ENCODE measurements at places on chromosomes 13 and 19.

- DNase-seq: no peak
Observed at GRCh38 chr13:96999091-96999490, 4.8 kb upstream of the OXGR1 start.

GRCh38 chr13:106373304-106373988 lies 162.0 kb downstream of the EFNB2 start:
- DNase-seq: peak; percentile 68

GRCh38 chr13:19927117-19927748 lies 31.3 kb upstream of the ZMYM2 start:
- DNase-seq: peak; percentile 57

DNA sequence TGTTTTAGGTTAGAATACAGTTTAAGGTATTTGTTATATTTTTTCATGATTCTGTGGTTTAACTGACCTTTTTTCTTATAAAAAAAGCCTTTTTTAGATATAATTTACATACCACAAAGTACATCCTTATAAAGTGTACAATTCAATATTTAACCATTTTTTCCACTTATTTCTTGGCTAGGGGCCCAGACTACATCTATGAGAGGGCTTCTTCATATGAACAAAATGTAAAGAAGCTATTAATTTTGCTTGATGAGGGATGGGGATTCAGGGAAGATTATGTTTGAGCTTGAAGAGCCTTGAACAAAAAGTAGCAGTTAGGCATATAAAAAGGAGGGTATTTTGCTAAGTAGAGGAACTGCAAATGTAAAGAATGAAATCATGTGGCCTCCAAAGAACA lies 2.2 kb downstream of the CCDC122 start:
- DNase-seq: no peak

GRCh38 chr19:20182222-20182785 lies 15.3 kb downstream of the ZNF486 start:
- DNase-seq: no peak

GRCh38 chr19:32910874-32911273 lies 41.3 kb upstream of the SLC7A9 start:
- DNase-seq: no peak

DNA sequence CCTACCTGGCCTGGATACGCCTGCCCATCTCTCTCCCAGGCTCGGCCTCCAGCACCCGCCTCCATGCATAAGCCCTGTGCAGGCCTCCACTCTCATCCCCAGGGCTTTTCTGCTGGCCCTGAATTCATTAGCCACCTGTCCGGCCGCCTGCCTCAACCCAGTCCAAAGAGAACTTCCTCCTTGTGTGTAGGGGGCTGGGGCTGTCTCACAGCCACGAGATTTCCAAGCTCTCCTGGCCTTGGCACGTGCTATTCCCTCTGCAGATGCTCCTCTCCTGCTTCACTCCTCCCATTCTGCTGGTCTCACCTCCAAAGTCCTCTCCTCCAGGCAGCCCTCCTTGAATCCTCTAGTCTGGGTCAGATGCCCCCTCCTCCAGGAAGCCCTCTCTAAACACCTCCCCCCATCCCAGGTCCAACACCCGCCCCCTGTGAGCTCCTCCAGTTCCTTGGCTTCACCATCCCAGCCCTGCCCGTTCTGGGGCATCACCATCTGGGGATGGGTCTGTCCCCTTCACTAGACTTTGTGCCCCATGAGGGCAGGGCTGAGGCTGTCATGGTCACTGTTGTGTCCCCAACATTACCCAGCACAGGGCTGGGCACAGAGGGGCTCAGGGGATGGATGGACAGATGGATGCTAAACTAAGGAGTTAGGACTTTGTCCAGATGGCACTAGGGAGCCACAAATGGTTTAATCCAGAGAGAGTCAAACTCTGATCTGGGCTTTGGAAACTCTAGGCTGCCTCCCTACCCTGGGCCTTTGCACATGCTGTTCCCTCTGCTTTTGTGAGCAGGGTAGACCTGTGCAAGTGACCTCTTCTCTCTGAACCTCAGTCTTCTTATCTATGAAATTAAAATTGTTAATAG lies 14.8 kb downstream of the MEIS3 start:
- peak; percentile 30 for DNase-seq

- no peak for DNase-seq
Observed at GRCh38 chr19:33404506-33405253, 31.2 kb downstream of the CEBPG start.

GRCh38 chr19:27795369-27795768 lies 1417.6 kb downstream of the UQCRFS1 start:
- DNase-seq: no peak

GRCh38 chr19:2210987-2211740 lies 25.0 kb downstream of the PLEKHJ1 start:
- no peak for DNase-seq

- DNase-seq: no peak
Observed at GRCh38 chr19:52646571-52647217, 8.5 kb upstream of the ZNF83 start.

GRCh38 chr13:43077461-43077860 lies 54.1 kb downstream of the DNAJC15 start:
- no peak for DNase-seq

- DNase-seq: no peak
Observed at GRCh38 chr13:30923418-30923817, 9.0 kb upstream of the TEX26 start.

GRCh38 chr19:53865918-53866864 lies 1.5 kb upstream of the MYADM start:
- no peak for DNase-seq

DNA sequence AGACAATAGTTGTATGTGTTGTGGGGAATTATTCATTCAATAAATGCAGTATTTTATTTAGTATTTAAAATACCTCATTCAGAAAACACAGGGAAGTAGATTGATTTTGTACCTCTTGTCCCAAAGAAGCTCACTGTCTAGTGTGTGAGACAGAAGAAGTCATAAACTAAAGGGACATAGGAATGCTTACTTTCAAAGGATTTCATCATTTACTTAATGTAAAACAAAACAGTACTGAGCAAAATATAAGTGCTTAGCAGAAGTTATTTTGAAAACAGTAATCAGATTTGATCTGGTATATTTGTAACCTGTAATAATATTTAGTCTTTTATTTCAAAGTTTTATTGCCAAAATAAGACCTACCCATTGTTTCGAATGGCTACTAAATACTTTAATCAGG lies 117.9 kb downstream of the TDRD3 start:
- DNase-seq: no peak

DNA sequence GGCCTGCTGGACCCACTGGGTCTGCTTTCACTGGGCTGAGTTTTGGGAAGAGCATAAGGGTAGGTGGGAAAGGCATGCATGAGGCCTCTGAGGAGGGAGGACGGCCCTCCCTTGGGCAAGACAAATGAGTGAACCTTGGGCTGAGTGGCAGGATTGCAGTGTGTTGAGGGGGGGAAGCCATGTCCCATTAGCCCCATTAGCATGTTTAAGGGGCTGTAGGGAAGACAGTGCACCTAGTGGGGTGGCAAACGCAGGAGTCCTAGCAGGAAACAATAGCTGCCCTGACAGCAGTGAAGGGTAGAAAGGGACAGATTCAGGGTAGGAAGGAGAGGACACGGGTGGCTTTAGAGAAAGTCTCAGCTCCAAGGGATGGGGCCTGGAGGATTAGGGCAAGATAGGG lies 3.1 kb upstream of the ZBTB45 start:
- no peak for DNase-seq

DNA sequence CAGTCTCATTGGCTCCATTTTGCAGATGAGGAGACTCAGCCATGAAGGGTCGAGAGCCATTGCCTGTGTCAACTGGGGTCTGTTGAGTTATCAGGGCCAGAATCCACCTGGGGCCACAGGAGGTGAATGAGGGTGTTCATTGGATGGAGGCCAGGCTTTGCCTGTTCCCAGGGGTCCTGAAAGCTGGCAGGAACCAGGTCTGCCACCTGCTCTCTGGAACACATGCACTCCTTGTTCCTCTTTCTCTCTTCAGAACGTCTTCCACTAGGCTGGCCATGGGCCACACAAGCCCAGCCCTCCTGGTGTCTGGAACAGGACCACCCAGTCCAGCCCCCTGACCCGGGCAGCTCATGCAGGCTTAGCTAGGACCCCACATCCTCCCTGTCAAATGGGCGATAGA lies 21.1 kb downstream of the PPP1R37 start:
- no peak for DNase-seq

DNA sequence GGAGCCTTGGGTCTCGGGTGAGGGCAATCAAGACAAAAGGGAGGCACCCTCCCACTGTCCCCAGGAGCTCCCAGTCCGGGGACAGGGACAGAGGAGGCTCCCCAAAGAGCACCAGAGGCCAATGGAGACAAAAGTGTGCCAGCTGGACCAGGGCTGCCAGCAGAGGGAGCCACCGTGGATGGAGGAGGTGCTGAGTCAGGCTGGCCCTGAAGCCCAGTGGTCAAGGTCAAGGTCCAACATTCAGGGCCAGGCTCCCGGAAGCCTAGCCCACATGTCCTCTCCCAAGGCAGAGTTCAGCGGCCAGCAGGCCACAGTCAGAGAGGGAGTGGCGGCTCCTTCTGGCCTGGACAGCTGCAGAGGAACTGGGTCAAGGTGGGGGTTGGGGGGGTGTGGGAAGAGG lies 8.4 kb downstream of the COL5A3 start:
- no peak for DNase-seq

- DNase-seq: no peak
Observed at GRCh38 chr13:36975172-36975571, 24.0 kb downstream of the ALG5 start.

DNA sequence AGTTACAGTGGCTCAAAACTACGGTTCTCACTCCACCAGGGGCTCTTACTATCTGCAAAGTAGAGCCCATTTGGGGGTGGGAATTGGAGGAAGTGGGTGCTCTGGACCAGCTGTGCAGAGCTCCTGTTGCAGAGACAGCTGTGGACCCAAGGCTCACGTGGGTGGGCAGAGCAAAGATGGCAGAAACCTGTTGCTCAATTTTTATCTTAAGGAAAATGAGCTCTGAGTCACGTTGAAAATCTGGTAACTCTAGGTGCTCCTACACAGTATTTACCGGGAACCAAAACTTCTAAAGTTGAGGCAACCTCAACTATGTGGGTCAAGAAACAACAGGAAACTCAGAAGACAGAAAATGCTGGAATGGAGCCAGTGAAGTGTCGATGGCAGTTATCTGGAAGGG lies 30.2 kb upstream of the SLC15A1 start:
- DNase-seq: no peak

- DNase-seq: no peak
Observed at GRCh38 chr13:49446473-49446872, 2.4 kb downstream of the SETDB2 start.

DNA sequence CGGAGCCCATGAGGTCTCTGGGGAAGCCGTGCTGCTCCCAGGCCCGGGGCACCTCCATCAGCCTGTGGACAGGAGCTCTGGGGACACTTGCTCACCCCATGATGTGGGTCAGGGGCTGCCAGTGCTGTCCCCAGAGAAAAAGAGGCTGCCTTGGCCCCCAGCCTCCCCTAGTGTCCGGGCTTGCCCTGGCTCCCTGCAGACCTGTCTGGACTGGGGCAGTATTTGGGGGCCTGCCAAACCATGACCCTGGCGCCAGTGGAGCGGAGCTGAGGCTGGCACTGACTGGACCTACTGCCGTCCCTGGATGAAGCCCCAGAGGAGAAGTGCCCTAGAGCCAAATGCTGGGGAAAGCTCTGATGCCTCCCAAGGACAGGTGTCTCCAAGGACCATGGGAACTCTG lies 30.4 kb downstream of the ELAVL1 start:
- no peak for DNase-seq

DNA sequence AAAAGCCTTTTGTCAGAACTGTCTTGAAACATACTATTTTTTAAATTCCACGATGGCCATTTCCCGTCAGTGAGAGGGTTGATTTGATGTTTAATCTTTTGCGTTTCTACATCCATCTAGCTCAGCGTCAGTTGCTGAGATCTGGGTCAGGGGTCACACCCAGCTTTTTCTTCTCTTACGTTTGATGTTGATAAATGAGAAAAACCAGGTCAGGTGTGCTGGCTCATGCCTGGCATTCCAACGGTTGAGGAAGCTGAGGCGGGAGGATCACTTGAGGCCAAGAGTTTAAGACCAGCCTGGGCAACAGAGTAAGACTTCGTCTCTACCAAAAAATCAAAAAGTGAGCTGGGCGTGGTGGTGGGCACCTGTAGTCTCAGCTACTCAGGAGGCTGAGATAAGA lies 168.9 kb downstream of the PTPRS start:
- no peak for DNase-seq

DNA sequence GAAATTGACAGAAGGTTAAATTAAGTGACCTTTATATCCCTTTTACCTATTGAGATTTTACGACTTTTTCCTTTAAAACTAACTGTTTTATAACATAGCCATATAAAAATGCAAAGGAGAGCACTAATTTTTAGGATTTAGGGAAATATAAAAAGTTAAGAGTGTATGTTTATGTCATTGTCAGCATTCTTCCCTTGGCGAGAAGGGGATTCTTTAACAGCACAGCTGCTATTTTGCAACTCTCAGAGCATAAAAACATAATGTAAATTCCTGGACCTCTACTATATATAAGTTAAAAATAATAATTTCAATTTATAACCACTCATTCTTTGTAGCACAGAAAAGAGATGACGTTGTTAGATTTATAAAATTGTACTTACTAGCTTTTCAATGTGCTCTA lies 363.2 kb downstream of the DACH1 start:
- DNase-seq: no peak

GRCh38 chr13:32257649-32258048 lies 57.5 kb downstream of the ZAR1L start:
- no peak for DNase-seq

- DNase-seq: no peak
Observed at GRCh38 chr19:36136964-36137686, 2.7 kb upstream of the CAPNS1 start.

DNA sequence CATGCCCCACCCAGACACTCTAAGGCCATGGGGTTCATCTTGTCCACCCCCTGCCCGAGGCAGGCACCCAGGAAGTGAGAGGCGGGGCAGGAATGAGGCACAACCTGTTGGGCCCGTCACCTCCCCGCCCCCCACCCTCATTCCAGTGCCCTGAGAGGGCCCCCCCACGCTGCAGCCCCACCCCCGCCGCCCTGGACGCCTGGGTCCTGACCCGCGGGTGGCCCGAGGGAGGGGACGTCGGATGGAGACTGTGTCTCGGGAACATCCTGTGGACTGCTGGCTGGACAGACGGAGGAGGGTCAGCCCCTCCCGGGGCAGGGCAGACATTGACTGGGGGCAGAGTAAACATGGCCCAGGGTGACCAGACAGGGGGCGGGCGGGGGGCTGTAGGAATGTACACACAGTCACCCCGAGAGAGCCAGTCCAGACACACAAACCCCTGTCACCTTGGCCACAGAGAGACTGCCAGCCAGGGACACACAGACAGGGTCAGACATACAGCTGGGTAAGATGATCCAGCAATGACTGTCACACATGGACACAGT lies 7.4 kb upstream of the JUNB start:
- no peak for DNase-seq

DNA sequence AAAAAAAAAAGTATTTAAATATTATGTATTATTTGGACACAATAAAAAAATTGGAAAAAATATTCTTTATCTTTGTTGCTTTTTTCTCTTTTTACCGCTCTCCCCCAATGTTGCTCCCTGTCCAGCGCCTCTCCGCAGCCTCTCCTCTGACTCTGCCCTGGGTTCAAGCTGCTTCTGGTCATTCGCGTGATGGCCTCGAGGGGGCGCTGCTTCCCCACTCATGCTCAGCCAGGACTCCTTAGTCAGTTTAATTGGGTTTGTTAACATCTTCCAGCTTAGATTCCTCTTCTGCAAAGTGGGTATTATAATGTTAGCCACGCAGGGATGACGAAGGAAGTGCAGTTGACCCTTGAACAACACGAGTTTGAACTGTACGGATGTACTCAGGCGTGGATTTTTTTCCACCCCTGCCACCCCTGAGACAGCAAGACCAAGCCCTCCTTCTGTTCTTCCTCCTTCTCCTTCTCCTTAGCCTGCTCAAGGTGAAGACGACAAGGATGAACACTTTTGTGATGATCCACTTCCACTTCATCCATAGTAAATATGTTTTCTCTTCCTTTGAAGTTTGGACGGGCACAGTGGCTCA lies 4.9 kb upstream of the NWD1 start:
- DNase-seq: no peak
